Daoy (cell line): ENCODE measurements at places on chromosomes 16 and 17. TPM values are rescaled to one million over a fixed set of nuclear protein-coding genes. Genes with fewer than 3 reads are reported as not detected.
A peak's percentile ranks its signal among the peaks of the same experiment; 100 is the strongest.

DNA sequence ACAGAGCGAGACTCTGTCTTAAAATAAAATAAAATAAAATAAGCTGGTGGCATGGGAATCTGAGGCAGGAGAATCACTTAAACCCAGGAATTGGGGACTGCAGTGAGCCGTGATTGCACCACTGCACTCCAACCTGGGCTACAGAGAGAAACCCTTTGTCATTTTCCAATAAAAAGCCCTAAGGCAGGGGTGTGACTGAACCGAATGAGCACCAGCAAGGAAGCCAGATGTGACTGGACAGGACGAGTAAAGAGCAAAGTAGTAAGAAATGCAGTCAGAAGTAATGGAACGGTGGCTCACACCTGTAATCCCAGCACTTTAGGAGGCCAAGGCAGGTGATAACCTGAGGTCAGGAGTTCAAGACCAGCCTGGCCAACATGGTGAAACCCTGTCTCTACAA, 3.8 kb upstream of the RPL23 start:
- DNase-seq = no peak

- peak; percentile 91 for DNase-seq
These were observed 16.3 kb downstream of the MYL4 start for GRCh38 chr17:47225436-47225858.

DNA sequence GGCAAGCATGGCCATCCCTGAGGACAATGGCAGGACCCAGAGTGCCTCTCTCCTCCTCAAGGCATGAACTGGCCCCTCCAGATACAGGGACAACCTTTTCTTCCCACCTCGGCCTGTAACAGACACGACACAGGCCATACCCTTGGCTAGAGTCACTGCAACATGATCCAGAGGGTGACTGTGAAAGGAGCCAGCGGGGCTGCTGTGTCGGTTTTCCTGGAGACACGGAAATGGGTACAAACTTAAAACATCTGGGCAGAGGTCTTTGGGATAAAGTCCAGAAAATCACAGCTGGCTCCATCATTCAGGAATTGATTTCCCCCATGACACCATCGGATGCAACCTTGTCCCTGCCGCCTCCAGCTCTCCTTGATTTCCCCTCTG, 5.3 kb downstream of the CEP295NL start:
- no peak for DNase-seq

- DNase-seq = no peak
These were observed 452.7 kb downstream of the WWOX start for GRCh38 chr16:78552106-78552675.

- DNase-seq = no peak
These were observed 26.6 kb upstream of the KRT17 start for GRCh38 chr17:41650794-41651624.

DNA sequence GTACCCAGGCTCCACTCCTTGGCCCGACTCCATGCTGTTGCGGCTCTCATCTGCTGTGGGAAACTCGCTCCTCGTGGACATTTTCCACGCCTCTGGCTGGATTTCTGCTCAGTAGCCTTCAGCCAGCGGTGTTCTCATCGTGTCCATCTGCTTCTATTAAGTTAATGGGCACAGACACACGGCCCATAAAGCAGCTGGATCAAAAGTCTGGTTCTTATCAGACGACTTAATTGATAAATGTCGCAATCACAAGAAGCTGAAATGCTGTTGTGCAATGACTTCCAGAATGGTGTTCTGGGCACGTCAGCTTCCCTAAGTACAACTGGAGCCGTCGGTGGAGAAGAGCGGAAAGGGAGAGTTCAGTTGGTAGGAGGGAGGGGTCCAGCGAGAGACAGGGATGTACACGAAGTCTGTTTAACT, 211.7 kb upstream of the CHMP6 start:
- DNase-seq = no peak

DNA sequence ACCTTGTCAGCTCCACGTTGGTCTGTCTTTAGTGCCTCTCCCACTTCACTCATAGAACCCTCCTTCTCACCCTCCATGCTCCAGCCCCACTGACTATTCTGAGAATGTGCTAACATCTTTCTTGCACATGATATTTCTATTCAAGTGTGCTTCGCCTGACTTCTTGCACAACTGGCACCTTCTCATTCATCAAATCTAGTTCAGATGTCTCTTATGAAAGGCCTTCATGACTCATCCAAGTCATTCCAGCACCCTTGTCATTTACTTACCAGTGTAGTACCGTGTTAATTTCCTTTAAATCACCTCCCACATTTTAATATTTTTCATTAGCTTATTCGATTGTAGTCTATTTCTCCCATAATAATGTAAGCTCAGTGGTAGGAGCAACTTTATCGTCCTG, 197.8 kb upstream of the PIRT start:
- no peak for DNase-seq

DNA sequence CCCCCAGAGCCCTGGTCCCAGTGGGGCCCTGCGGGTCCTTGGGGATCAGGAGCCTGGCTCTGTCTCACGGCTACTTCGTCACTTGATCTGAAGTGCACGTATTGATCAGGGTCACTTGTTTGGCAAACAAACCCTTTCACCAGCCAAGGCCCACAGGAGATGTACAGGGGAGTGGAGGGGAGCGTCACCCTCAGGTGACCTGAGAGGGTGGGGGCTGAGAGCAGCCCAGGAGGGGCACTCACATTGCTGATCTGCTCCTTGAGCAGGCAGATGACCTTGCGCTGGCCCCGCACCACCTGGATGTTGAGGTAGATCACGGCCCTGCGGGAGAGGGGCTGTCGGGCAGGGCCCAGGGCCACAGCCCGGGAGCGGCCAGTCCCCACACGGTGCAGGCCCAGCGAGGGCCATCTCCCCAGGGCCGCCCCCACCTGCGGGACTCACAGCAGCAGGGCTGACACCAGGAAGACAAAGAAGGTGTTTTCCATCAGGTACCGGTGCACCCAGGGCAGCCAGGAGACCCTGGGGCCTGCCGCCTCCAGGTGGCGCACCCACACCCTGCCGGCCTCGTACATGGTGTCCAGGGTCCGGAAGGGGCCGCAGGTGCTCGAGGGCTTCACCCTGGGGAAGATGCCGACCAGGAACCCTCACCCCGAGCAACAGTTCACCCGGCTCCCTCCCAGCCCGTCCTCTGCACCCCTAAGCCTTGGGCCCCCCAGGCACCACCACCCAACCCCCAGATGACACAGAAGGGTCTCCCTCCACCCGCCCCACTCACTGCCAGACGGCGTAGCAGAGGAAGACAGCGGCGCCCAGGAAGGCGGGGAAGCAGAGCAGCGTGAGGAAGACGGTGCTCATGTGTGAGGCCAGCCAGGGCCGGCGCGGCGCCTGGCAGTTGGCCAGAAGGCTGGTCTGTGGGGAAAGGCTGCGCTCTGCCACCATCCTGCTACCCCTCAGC, 11.3 kb downstream of the TMC6 start:
- DNase-seq = peak; percentile 58

DNA sequence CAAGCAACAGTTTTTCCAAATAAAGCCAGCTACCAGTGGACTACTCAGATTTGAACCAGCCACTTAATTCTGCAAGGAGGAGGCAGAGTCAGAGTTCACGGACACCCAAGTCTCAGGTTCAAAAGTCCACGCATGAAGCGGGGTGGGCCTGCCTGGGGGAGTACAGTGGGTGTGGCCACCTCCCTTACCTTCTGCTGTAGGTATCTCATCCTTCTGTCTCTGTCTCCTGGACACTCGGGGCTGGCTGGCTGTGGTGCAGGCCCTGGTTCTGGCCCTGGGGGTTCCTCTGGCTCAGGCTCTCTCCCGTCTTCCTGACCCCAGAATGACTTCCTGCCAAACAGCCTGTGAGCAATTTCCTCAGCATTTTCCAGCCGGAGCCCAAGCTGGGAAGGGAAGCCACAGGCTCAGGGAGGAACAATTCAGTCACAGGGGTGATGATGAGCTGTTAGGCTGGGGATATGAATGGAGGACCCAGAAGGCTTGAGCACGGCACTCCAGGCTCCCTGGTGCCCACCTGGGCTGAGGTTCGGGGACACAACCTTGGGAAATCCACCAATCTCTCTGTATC, 101.9 kb downstream of the LITAF start:
- no peak for DNase-seq

- DNase-seq = no peak
These were observed 14.3 kb downstream of the NME2 start for GRCh38 chr17:51180486-51180885.

GRCh38 chr16:26134588-26134987, 442.8 kb downstream of the HS3ST4 start:
- DNase-seq = no peak

GRCh38 chr17:81687770-81688541, 4.1 kb downstream of the HGS start:
- no peak for DNase-seq

DNA sequence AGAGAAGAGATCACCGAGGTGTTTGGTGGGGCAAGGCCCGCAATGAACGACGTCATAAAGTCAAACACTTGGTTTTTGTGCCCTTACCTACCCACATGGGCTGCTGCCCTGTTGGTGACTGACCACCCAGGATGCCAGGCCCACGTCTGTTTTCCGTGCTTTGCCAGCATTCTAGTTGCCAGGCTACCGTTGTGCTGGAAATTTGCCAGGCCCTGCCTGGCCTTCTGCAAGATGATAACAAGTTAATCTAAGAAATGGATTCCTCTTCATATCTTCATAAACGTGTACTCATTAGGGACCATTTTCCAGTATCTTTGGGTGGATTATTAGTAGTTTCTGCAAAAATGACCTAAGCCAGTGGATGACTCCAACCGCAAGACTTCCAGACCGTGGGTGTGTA, 35.4 kb downstream of the SLC6A4 start:
- no peak for DNase-seq

DNA sequence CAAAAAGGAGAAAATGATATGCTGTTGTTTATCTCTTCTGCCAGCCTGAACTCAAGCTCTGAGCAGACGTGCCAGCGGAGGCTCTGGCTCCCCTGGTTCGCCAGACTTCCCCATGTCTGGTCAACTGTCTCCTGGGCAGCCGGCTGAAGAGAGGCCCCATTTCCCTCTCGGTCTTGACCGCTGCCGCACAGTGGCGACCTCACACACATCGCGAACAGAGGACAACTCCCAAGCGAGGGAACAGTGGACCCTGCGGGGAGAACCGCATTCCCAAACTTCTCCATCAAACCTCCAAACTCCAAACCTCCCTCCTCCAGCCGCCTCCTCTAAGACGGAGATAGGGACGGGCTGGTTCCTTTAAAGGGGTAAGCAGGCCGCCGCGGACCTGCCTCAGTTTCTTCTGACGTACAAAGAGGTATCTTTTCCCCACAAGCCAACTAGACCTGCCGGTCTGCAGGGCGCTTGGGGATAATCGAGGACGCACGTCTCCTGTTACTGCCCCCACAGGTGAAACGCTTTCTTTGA, 24.9 kb upstream of the RFFL start:
- peak; percentile 51 for DNase-seq

DNA sequence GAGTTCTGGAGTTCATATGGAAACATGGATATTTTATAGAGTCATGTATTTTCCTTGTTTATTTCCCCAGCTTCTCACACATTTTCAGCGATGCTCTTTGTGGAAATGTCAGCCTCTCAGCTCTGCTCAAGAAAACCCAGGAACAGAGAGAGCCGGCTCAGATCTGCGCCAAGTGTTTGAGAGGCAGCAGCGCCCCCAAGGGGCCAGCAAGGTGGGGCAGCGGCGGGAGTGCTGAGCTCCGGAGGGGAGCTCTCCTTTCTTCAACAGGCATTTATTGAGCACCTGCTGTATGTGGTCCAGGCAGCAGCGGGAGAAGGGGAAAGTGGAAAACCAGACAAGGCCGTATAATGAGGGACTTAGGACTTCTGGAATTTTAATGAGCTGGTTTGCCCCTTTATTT, 421.1 kb upstream of the C16orf82 start:
- DNase-seq = no peak

- DNase-seq = peak; percentile 43
These were observed 1.2 kb downstream of the UBALD2 start for GRCh38 chr17:76266244-76266938.

DNA sequence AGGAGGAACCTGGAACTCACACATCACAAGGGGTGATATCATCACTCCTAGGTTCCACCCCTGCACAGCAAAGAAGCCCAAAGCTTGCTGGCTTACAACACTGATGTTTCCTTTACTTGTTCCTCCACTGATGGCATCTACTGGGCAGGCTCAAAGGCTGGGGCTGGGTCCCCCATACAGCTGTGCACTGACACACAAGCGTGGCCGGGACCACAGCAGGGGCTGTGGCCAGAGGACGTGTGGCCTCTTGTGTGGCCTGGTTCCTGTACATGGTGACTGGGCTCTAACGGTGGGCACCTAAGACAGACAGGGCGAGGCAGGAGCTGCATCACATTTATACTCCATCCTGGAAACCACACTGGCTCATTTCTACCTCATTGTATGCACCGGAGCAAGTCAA, 264.4 kb upstream of the FOXF1 start:
- DNase-seq = no peak

DNA sequence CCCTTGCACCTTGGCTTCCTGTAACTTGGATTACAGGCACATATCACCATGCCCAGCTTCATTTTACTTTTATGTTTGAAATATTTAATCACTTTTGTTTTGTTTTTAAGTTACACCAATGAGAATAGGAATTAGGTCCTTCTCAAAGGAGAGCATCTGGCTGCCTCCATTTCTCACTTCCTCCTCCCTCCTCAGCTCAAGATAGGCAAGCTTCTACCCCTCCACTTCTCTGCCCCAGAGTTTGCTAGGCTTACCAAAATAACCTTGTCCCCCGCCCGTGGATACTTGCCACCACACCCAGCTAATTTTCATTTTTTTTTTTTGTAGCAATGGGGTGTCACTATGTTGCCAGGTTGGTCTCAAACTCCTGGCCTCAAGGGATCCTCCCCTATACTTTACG, 17.9 kb downstream of the GABARAPL2 start:
- no peak for DNase-seq

GRCh38 chr17:5816491-5817070, 232.3 kb upstream of the NLRP1 start:
- no peak for DNase-seq

- DNase-seq = no peak
These were observed 110.3 kb downstream of the ELAC2 start for GRCh38 chr17:12907477-12907876.

GRCh38 chr16:73053364-73054124, 5.6 kb upstream of the ZFHX3 start:
- peak; percentile 75 for DNase-seq

Gene EXOC3L1
- total RNA-seq = 0.63 and 0.74 TPM in 2 replicates

Gene BRIP1
- total RNA-seq = 28.5 and 33.3 TPM in 2 replicates

Gene TEX19
- total RNA-seq = not detected in 2 replicates

Gene STH
- not detected in 2 replicates for total RNA-seq

Gene NPLOC4
- total RNA-seq = 69.6 and 78.5 TPM in 2 replicates

Gene TBC1D3I
- total RNA-seq = not detected in 2 replicates
